ENCODE measurements at places on chromosomes 7 and 10.

DNA sequence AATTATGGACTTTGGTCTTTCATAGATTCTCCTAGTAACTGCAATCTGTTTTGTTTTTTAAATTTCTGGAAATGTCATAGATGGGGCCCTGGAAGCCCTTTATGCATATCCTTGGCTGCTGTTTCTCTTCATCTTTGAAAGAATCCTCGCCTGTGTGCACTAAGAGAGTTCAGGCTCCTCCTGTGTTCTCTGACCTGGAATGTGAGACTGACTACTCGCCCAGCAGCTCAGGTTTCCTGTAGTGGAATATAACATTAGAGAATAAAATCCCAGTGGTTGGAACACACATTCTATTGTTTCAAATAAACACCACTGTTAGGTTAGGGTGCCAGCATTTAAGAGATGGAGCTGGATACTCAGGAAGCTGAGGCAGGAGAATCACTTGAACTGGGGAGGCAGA, 56.3 kb downstream of the WDFY4 start:
- no peak for DNase-seq

DNA sequence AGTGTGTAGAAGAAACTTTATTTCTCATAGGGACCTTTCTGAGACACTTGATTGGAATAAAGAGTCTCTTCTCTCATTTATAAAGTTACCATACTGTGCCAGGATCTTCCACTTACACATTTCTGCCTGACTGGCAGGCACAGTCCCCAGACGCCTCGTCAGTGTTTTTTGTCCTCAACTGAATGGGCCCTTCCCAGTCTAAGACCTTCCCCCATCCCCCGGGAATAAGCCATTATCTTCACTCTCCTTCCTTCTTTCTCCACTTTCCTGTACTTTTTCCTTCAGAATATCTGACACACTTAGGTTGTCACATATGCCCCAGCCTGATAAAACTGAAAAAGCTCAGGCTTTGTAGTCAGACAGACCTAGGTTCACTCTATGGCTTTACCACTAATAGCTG, 35.3 kb upstream of the KCNIP2 start:
- DNase-seq: no peak

- no peak for DNase-seq
These were observed 819.1 kb downstream of the GRID1 start for GRCh38 chr10:85547460-85548023.

GRCh38 chr10:47376522-47377220, 7.4 kb downstream of the ZNF488 start:
- DNase-seq: no peak

DNA sequence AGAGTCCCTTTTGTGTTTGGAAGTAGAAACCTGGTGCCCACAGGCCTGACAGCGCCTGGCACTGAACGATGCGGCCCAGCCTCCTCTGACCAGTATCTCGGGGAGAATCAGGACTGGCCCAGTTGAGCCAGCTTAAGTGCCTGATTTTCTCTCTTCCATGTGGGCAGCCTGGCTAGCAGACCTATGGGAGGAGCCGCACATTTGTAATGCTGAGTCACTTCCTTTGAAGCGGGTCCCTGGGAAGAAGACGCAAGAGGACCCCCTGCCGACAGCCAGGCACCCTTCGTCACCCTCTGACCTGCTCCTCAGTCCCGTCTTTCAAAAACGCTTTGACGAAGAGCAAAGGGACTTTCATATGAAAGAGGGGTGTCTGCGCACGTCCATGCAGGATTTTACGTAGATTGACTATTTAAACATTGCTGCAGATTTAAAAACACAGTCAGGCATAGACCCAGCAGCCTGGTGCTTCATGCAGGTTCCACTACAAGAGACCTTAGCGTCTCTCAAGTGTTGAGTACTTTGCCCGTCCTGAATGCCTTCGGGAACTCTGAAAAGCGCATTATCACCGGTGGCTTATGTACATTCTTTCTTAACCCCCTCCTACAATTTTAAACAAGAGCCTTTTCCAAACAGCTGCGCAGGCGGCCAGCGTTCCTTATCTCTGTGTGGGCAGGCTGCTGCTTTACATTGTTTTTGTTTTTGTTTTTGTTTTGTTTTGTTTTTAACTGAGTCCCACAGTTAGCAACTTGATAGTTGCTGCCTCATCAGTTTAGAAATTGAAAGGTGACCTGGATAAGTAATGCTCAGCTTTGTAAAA, 36.5 kb upstream of the AP5Z1 start:
- DNase-seq: no peak

DNA sequence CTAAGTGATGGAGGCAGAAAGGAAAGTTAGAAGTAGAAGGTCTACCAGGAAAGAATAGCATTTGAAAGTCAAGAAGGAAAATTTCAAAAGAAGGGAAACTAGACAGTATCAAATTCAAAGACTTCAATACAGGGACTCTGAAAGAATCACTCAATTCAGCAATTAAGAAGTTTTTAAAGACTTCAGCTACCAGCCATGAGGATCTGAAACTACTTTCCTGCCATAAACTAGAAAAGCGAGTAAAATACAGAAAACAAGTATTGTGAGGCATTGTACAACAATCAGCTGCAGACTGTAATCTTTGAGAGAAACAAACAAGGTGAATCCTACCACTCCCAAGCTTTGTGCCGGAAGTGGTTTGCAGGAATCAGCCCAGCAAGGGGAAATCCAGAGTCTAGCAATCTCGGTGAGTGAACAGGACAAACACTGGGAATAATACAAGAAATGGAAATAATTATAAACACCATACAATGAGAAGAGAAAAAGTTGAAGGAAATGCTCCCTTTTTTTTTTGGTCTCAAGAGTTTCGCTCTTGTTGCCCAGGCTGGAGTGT, 62.4 kb downstream of the ARHGAP12 start:
- DNase-seq: no peak

- no peak for DNase-seq
These were observed 131.7 kb upstream of the EEPD1 start for GRCh38 chr7:36021367-36021766.

DNA sequence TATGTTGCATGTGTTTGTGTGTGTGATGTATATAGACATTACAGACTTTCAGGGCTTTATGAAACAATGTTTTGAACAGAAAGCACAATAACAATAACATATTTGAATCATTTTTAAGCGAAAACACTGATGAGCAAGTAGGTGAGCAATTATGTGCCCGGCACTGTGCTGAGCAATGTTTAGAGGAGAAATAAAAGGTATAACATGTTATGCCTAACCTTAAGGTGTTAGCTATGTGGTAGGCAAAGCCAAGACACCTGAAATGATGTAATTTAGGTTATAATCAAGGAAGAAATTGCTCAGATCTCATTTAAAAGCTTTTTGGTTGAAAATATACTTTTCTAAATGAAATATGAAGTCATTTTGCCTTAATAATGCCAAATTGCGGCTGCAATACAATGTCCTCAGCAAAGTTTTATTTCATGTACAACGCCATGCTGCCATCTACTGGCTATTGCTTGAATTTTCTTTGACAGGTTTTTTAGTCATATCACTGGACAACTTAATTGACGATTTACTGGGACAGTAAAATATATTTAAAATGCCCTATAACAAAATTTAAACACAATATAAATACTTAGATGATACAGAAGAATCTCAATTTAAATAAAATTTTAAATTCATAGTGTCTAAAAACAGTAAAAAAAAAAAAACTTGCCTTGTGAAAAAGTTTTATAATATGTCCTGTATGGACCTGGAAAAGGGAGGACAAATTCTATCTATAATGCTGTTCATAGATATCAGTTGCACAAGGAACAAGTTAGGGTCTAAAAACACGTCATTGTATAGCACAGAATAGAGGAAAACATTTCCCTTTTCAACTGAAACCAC, 131.1 kb upstream of the CDK1 start:
- DNase-seq: no peak

GRCh38 chr7:151796871-151797537, 79.9 kb downstream of the PRKAG2 start:
- DNase-seq: no peak

GRCh38 chr7:7858559-7858958, 110.0 kb upstream of the GLCCI1 start:
- DNase-seq: no peak

DNA sequence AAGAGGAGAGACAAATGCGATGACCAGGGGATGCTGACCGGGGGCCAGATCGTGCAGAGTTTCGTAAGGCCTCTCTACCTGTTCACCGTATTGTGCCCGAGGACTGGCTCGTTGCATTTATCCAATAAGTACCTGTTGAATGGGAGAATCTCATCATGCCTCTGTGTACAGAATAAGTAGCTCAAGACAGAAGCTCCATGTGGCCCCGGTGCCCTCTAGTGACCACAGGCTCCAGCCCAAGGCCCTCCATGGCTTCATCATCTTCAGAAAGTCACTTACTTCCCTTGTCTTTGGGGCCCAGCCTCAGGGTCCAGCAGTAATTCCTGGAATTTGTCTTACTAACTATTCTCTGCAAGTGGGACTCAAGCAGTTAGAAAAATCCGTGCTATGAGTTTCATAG, 151.0 kb downstream of the CHN2 start:
- DNase-seq: no peak

Data from activated CD4-positive, CD25-positive, alpha-beta regulatory T cell treated with anti-CD3 and anti-CD28 coated beads, Interleukin-2, amount 50 U/mL, for 72 hours (primary cell).